CD4-positive, alpha-beta T cell (primary cell): ENCODE measurements at places on chromosomes 12 and 14.

- no peak for DNase-seq
Measured at GRCh38 chr14:67232066-67232465, 9.2 kb upstream of the PALS1 start.

DNA sequence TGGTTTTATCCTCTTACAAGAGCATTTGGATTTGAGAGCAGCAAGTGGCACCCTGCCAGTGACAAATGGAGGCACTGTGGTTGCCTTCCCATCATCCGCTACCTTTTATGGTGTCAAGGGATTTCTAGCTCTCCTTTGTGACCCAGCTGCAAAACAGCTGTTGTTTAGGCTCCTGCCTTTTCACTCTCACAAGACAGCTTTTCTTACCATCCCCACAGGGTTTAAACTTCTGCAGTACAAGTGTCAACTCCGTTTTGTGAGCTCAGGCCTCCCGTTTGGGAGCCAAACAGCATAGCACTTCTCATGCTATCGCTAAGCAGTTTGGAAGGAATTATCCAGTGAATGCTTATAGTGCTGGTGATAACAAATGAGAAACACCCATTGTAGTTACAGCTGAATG lies 331.4 kb downstream of the TMTC2 start:
- DNase-seq: no peak

GRCh38 chr14:79103764-79104163 lies 933.6 kb downstream of the NRXN3 start:
- DNase-seq: no peak

DNA sequence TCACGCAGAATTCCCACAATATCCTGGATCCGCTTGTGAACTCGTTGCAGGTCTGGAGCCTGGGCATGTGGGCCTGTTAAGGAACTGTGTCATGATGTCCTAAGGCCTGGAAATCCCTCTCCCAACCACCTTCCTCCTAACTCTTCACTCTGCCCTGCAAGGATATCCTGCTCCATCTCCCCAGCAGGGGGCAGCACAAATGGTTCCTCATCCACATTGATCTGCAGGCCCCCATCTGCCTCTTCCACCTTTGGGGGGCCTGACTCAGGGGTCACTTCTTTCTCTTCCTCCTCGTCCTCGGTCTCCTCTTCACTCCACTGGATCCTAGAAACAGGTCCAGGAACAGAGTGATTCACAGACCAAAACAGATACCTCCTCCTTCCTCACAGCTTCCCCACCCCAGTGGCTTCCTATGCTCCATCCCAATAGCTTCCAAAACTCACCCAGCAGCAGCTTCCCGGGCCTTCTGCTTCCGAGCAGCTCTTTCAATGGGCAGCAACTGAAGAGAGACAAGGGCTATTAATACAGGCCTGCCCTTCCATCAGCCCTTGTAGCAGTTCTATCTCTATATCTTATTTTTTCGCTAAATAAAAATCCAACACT lies 4.5 kb downstream of the NOP2 start:
- DNase-seq: peak; percentile 58

DNA sequence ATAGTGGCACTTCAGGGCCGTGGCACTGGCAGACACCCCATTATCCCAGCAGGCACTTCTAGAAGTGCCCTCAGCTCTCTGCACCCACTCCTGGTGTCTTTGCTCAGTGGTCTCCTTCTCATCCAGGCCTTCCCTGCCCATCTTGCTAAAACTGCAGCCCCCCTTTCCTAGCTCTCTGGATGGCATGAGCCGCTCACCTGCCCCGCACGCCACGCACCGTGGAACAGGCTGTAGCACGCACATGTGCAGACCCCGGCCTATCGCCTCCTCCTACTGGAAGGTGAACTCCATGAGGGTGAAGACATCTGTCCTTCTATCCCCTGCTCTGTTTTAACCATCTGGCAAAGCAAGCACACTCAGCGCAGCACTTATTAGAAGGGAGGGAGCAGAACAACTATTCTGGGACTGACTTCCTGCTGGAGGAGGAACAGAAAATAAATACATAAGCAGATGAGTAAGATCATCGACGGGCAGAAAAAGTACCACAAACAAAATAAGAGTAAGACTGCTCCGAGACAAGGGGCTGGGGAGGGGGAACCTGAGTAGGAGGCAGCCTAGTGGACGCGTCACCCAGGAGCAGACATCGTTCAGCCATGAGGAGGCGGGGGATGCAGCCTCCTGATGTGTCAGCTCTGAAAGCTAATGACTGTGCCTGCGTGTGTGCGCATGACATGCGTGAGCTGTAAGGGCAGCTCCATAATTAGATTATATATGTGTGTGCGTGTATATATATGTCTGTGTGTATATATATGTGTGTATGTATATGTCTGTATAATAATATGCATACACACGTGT lies 7.8 kb upstream of the FZD10 start:
- no peak for DNase-seq

DNA sequence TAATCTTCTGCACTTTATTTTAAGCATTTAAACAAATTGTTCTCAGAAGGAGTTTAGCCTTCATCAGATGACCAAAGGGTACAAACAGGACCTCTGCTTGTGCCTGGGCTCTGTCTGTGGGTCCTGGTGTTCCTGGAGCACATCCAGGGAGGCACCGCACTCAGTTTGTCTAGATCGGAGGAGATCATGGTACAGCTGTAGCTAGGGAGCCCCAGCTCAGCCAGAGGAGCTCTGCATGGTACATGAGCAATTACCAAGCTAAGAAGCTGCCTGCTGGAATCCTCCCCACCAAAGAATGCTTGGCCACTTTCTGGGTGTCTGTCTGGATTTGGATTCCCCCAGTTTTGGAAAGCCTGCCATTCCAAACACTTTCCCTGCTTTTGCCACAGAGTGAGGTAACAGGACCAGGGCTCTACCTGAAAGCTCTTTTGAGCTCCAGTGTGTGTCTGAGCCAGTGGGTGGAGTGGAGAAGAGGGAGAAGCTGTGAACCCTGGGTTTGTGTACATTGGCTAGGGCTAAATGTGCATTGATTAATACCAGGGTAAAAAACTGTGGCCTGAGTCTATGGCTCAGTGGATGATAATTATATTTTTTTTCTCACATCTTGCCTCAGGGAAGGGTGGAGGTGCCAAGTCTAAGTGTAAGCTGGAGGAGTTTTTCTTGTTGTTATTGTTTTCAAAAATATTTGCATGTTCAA lies 163.7 kb upstream of the IGF1 start:
- DNase-seq: no peak

GRCh38 chr14:75981426-75982265 lies at the start of gene TGFB3:
Gene TGFB3, minus strand, starts transcription at chr14:75981995. Its CDS starts 1,102 bp downstream, at chr14:75980893.
- DNase-seq: peak; percentile 77

- no peak for DNase-seq
Measured at GRCh38 chr12:17866802-17867201, 223.2 kb downstream of the RERGL start.

DNA sequence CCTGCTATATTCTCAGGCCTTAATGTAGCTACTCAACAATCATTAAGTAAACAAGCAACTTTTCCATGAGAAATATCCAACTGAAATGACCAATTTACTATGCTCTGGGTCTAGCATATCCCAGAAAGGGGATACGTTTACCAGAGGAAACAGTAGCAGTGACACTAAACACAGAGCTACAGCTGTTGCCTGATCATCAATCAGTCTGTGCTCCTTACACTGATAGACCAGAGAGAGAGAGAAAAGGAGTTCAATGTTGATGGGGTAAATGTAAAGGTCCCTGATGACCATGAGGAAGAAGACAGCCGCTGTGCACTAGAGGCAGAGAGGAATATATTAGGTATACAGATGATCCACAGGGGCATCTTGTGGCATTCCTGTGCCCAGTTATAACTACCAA lies 397.2 kb upstream of the USP15 start:
- no peak for DNase-seq

- no peak for DNase-seq
Measured at GRCh38 chr14:84074626-84075025, 1455.3 kb upstream of the FLRT2 start.

GRCh38 chr14:32513571-32514009 lies 184.5 kb downstream of the AKAP6 start:
- DNase-seq: no peak

- DNase-seq: no peak
Measured at GRCh38 chr14:58969951-58970751, 218.3 kb upstream of the DAAM1 start.

DNA sequence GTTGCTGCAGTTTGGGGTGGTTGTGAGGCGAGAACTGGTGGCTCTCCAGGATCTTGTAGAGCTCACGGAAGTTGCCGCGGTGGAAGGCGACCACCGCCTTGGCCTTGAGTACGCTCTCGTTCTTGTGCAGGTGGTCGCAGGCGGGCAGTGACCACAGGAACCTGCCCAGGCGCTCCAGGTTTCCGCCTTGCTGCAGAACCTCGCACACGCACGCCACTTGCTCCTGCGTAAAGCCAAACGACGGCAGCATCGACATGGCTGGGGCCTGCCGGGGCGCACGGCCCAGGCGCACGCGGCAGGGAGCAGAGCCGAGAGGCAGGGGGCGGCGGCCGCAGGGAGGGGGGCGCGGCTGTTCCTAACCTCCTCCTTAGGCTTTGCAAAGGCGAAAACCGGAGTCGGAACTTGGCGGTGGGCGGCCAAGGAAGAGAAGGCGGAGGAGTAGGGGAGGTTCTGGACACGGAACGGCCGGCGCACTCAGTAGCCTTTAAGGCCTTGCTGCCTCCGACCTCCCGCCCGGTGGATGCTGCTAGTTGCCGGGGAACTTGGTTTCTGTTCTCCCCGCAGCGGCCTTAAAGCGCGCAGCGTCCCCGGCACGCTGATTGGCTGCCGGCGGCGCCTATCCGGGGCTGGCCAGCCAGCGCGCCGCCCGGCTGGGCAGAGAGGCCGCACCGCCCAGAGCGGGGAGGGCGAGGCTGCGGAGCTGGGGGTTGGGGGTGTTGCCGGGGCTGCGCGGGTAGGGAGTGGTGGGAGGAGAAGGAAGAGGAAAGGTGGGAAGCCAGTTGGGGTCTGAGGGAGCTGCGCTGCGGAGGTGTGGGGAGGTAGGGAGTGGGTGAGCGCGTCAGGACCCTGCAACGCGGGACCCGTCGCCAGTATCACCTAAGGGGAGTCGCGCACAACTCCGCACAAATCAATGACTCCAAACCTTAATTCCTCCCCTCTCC lies at the start of gene SIX1:
Gene SIX1, minus strand, starts transcription at position 544 of the 941 bp plus-strand sequence. Its CDS starts 288 bp downstream, at position 256.
- peak; percentile 38 for DNase-seq

- DNase-seq: no peak
Measured at GRCh38 chr12:103905730-103906349, 24.4 kb upstream of the HSP90B1 start.

DNA sequence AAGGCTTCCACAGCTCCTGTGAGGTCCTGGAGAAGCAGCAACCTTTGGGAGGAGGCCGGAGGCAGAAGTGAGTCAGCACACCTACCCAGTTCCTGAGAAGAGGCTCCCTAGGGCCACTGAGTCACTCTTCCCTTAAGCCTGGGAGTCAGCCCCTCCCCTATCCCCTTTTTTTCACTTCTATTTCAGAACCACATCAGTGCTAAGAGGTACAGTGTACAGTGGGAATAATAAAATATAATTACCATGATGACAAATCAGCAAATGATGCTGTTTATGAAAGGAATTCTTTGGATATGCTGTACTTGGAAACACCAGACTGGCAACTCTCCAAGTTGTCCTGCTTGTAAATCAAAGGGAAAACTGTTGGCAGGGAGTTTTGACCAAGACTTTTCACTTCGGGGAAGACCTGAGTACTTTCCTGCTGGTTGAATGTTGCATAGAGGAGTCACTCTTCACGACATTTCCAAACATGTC lies 7.8 kb upstream of the TBPL2 start:
- DNase-seq: no peak

DNA sequence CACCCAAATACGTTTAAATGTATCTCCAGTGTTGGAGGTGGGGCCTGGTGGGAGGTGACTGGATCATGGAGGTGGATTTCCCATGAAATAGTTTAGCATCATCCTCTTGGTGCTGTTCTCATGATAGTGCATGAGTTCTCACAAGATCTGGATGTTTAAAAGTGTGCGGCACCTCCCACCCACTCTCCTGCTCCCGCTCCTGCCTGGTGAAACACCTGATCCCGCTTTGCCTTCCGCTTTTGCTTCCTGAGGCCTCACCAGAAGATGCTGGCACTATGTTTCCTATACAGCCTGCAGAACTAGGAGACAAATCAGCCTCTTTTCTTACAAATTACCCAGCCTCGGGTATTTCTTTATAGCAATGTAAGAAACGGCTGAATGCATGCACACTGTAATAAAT lies 20.1 kb downstream of the EIF5 start:
- no peak for DNase-seq

DNA sequence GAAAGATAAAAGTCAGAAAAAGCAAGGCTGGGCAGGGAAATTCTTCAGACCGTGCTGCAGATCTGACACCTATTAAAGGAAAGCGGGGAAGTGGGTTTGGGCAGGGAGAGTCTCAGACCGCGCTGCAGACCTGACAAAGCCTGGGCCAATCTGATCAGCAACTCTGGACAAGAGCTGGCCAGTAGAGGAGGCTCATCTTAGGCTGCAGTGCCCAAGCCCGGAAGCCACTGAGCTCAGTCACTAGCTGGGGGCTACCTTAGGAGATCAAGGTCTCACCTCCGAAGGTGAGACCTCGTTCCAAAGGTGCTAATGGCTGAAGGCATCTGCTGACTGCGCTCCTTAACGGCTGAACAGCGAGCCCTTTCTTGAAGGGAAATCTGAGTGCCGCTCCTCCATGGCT lies 60.2 kb downstream of the SINHCAF start:
- DNase-seq: no peak

DNA sequence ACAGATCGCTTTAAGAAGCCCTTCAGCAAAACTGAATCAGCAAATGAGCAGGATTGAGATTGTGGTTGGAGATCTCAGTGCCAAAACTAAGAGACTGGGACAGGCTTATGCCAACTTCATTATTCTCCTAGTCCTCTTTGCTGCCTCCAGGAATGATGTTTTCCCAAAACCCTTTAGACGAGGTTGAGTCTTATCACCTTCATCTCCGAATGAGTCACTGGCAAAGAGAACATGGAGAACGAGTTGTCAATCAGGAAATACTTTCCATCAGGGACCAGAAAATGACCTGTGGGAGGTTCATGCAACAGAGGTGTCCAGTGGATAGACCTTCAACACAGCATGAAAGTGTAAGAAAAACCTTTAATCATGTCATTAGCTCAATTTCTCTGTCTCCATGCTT lies 461.5 kb downstream of the RMST start:
- no peak for DNase-seq

DNA sequence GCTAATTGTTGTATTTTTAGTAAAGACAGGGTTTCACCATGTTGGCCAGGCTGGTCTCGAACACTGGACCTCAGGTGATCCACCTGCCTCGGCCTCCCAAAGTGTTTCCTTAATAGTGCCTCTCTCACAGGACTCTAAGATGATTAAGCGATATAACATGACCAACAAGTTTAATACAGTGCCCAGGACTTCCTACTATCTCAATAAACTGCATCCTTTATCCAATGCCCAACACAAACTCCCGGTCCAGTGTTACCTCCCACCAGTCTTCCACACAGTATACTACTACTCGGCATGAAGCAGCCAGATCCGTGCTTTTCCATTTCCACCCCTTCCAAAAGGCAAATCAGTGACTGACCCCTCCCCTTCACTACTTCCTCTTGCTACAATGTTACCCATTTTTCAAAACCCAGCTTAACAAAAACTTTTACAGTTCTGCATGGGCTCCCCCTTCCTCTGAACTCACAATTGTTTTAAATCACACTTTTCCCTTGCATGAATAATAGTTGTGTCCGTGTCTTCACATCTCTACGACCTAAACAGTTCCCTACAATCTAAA lies 900 bp downstream of the NOP2 start:
- DNase-seq: no peak

- no peak for DNase-seq
Measured at GRCh38 chr12:132400011-132400641, 70.7 kb upstream of the GALNT9 start.
